ENCODE measurements at places on chromosomes 4 and X. TPM values are rescaled to one million over a fixed set of nuclear protein-coding genes. Genes with fewer than 3 reads are reported as not detected.

The CENPVL2 gene
- total RNA-seq: not detected

The SMIM31 gene
- 0.09 TPM for total RNA-seq

The ITM2A gene
- not detected for total RNA-seq

The IL13RA1 gene
- 49.6 TPM for total RNA-seq

The MED28 gene
- total RNA-seq: 42.2 TPM

The CXCL6 gene
- not detected for total RNA-seq

The CXCL8 gene
- total RNA-seq: 19.3 TPM

The STS gene
- total RNA-seq: 1.9 TPM

The NOX1 gene
- not detected for total RNA-seq

The PLP1 gene
- not detected for total RNA-seq

The KCND1 gene
- 1.4 TPM for total RNA-seq

The PAGE2B gene
- total RNA-seq: not detected

The CT47C1 gene
- total RNA-seq: not detected

The DDX53 gene
- total RNA-seq: not detected

The DRP2 gene
- total RNA-seq: 0.18 TPM

The TEX13A gene
- total RNA-seq: not detected

The TMPRSS11E gene
- not detected for total RNA-seq

The FREM3 gene
- not detected for total RNA-seq

The CSAG1 gene
- 0.54 TPM for total RNA-seq

Measured in A549 treated with CORT108297 at 1 μM for 4 hours (cell line).